ENCODE measurements at places on chromosomes 7 and 10.
A peak's percentile ranks its signal among the peaks of the same experiment; 100 is the strongest.

- no peak for DNase-seq
Observed at GRCh38 chr7:75611557-75612178, 119.5 kb downstream of the SPDYE5 start.

DNA sequence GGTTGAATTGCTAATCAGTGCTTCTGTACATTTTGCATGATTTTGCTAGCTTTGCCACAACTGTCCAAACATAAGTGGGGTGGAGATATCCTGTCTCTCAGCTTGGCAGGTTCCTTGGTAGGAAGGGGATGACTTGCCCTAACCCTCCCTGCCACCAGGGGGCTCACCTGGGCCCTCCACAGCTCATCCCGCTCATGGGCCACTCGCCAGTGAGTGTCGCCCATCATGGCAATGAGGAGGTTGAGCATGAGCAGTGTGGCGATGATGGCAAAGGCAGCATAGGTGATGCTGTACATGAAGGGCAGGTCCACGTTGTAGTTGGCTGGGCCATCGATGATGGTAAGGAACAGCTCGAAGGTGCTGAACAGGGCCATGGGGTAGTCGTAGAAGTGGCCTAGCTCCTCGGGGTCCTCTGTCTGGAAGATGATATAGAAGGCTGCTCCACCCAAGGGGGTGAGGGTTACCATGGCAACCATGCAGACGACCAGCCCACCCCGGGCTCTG lies 12.2 kb downstream of the TRPV6 start:
- peak; percentile 57 for DNase-seq

DNA sequence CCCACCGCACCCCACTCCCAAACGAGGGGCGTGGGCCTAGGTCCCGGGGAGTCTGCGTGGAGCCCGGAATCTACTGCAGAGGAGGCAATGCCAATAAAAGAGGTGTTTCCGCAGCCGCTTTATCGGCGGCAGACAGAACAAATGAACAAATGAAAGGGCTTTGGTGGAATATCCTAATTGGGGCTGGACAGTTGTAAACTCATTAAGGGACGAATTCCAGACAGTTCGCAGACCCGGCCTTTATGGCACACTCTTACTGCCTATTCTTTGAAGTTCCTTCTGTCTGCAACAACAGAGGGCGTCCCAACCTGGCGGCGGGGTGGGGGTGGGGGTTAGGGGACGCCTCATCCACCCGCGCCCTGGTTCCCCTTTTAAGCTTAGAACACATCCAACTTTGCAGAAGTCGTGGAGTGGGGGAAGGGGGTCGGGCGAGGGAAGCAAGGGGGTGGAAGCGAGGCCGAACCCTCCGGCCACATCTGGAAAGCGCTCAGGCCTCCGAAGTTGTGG lies 4.1 kb downstream of the HOXA9 start:
- DNase-seq: no peak

GRCh38 chr7:28879105-28879504 lies 79.0 kb downstream of the TRIL start:
- DNase-seq: no peak

DNA sequence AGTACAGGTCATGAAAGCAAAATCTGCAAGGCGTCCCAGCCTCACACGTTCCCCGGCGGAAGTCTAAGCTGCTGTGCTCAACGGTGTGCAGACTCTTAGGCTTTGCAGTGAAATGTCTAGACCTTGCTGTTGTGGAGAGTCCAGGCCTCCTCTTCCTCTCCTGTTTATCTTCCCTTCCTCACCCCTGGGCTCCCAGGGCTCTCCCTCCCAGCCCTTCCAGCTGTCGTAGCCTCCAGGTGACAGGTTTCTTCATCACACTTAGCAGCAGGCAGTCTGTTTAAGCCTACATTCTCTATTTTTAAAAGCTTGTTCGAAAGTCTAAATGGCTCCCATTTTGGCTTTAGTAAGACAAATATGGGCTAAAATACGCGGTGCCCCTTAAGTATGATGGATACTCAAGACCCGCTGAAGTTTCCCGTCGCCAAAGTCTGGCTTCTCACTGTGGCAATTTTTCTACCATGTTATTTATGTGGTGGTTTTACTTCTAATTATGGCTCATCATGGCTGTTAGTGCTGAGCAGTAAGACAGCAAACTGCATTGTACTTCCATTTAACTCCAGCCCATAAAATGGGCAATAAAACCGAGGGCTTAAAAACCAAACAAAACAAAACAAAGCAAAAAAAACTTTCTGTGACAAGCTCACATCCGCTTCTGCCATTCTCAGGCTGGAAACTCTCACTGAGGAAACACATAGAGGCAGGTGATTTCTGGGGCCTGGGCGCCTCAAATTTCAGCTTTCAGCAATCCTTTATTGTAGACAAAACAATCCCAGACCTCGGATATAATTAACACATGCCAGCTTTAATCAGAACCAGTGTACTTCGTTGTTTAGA lies 243.2 kb downstream of the SNX10 start:
- no peak for DNase-seq

- no peak for DNase-seq
Observed at GRCh38 chr10:79269443-79269842, 77.8 kb upstream of the PPIF start.

Measured in GM13977 (cell line).